A673 (cell line): ENCODE measurements at places on chromosomes 6 and 20.

GRCh38 chr20:11966186-11966585, 48.5 kb downstream of the BTBD3 start:
- no peak for DNase-seq

DNA sequence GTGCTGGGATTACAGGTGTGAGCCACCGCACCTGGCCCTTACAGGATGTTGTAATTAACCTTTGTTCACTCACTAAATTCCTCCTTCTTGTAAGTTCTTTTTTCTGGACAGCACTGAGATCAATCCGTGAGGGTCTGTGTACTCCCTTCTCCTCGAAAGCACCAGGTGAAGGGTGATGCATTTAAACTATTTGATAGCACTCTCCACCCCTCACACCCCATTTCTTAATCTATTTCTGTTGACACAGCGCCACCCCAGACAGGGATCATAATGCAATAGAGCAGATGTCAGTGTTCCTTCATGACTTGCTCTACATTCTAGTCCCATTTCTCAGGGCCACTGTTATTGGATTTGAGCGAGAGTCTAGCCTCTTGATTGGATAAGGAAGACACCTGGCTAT, 46.3 kb downstream of the PPP1R14C start:
- no peak for DNase-seq

GRCh38 chr6:112298816-112299281, 44.5 kb upstream of the LAMA4 start:
- no peak for DNase-seq

DNA sequence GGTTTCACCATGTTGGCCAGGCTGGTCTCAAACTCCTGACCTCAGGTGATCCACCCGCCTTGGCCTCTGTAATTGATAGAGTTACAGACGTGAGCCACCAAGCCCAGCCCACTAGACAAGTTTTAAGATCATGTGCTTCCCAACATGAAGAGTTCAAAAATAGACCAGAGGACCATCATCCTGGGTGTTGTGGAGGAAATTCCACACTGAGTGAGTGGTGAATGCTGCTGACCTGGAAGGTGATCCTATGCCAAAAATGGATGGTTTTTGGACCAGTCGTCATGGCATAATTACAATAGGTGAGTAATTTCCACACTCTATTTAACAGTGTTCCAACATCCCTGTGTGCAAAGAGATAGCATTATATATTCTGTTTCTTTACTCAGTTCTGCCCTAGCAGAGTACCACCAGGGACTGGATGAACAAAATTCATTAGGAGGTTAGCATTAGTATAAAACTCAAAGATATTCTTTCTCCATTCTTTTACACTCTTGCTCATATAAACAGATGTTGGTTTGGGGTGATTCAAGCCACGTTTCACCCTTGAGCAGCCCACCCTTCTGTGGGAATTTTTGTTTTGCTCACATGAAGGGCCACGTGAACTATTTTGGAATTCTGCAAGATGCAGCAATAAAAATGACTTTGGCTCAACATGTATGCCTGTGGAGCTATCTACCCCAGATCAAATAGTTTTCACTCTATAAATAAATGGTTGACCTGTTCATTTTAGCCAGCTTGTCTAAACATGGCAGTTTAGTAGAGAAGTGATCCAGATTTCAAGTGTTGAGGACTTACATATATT, 206.2 kb upstream of the TCF21 start:
- DNase-seq, result no peak

DNA sequence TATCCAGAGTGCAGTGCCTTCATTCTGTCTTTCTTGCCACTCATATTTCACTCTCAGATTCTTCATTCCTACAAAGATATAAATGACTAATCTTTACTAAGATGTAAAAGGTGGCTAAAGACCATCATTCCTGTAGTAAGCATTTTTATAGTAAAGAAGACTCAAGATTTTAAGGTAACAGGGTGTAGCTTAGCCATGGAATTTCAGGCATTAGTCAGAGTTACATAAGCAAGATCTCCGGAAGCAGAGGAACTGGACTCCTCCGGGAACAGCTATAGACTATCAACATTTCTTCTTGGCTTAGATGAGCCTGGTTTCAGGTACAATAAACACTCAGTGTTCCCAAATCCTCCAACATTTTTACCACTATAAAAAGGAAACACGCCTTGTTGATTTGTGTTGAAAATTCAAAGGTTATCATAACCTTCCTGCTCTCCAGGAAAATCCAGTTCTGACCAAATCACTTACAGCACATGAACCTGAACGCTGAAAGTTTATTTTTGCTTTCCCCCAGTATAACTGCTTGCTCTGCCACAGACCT, 23.7 kb downstream of the SERPINB1 start:
- DNase-seq, result no peak

- DNase-seq, result no peak
These were observed 539.4 kb upstream of the JARID2 start for GRCh38 chr6:14706378-14706929.

- no peak for DNase-seq
These were observed 37.8 kb downstream of the RAB44 start for GRCh38 chr6:36735110-36736071.

DNA sequence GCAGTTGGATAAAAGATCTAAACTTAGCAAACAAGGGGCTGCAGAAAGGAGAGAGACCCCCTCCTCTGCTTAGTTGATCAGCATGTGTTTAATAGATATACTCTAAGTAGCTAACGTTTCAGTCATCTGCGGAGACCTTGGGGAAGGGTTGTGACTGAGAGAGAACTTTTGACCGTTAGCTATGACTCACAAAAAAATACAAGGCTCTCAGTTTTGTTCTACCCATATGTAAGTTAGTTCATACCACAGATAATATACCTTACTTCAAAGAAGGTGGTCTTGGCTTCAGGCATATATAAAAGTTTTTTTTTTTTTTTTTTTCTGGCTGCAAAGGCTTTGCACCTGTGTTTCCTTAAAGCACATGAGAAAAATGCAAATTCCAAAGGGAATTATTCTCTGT, 258.9 kb downstream of the GJA1 start:
- no peak for DNase-seq
